ENCODE measurements at places on chromosomes 5 and 9. TPM values are rescaled to one million over a fixed set of nuclear protein-coding genes. Genes with fewer than 3 reads are reported as not detected.

SH2D3C gene
- 18.3 TPM for total RNA-seq

- no peak for DNase-seq
These were observed 21.3 kb upstream of the GBGT1 start for GRCh38 chr9:133184971-133185370.

DNA sequence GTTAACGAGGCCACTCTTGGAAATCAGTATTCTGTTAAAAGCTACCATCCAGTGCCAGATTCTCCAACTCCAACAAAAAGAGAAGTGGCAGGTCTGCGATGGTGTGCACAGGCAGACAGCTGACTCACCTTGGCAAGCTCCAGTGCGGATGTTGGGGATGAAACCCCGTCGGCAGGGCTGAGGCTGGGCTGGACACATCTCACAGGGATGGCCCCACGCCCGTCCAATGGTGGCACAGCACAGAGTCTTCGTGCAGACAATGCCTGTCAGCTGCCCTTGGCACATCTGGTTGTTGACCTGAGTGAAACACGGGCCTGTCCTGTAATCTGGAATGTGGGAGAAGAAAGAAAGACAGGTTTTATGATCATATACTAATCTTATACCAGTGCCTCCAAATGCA lies 73.4 kb downstream of the FBN2 start:
- DNase-seq = peak; percentile 29

DNA sequence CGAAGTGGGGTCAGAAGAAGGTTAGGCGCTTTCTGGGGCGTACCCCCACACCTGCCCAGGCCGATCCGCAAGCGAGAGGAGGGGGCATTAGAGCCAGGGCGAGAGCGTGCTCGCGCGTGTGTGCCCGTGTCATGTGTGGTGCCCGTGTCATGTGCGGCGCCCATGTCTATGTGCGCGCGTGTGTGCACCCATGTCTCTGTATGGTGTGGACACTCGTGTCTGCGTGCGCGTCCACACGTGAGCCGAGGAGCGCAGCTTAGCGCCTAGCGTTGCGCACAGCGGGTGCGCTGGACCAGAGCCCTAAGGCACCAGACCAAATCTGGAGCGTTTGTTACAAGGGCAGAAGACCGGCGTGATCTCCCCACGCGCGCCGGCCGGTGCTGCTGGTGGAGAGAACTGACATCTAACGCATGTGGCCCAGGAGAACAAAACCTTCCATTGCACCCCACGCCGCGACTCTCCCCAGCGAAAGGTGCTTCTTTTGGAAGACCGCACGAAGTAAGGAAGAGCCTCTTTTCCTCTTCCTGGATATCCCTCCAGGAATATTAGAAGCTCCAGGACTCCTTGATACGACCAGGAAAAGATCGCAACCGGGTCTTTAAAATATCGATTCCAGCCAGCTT lies 644 bp downstream of the NIM1K start:
- peak; percentile 57 for DNase-seq

Data from left ventricle myocardium superior (tissue), 1 donor.